ENCODE measurements at places on chromosomes 7 and 10. TPM values are rescaled to one million over a fixed set of nuclear protein-coding genes. Genes with fewer than 3 reads are reported as not detected.

Gene FAM131B
- total RNA-seq, result 0.11 TPM

Gene NOS3
- total RNA-seq, result 29.3 TPM

Gene CDHR3
- total RNA-seq, result 1.5 TPM

Gene PRLHR
- not detected for total RNA-seq

Gene ST8SIA6
- 0.26 TPM for total RNA-seq

Gene TAC1
- not detected for total RNA-seq

Gene ASB10
- not detected for total RNA-seq

Gene CPA4
- 0.54 TPM for total RNA-seq

All from dermis lymphatic vessel endothelial cell (primary cell).